ENCODE measurements at places on chromosomes 1 and 21.

DNA sequence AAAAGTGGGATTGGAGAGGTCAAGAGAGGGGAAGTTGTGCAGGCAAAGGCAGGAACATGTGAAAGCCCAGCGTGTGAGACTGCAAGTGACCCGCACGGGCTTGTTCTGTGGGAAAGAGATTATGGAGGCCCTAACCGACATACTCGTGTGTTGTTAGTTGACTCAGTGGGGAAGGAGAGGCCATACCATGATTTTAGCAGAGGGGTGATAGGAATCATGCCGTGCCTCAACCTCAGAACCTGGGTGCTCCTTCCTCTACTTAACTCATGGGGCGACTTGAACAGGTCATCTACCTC is 19.3 kb downstream of the PGLYRP3 start:
- no peak for DNase-seq

DNA sequence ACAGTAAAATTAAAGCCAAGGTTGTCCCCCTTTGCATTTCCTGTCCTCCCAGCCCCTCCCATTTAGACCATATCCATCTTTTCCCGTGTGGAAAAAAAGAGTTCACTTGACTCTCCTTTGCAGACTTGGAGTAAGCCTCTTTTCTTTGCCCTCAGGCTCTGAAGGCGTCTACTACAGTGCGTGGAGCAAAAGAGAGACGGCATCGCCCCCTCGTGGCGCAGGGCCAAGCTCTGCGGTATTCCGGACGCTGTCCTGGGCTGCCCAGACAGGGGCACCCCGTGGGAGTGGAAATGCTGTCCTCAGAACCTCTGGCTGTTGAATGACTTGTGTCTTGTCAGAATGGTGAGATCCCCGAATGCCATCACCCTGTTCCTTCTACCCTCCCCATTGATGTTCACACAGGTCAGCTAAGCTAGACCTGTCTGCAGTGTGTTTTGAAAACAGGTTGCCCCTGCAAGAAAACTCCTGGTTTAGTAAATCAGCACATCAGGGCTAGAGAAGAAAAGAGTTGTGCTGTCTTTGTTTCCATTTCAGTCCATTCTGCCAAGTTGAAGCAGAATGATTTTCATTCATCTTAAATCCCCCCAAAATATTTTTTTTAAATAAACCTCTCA is 12.3 kb upstream of the GJA8 start:
- DNase-seq: peak; percentile 54

DNA sequence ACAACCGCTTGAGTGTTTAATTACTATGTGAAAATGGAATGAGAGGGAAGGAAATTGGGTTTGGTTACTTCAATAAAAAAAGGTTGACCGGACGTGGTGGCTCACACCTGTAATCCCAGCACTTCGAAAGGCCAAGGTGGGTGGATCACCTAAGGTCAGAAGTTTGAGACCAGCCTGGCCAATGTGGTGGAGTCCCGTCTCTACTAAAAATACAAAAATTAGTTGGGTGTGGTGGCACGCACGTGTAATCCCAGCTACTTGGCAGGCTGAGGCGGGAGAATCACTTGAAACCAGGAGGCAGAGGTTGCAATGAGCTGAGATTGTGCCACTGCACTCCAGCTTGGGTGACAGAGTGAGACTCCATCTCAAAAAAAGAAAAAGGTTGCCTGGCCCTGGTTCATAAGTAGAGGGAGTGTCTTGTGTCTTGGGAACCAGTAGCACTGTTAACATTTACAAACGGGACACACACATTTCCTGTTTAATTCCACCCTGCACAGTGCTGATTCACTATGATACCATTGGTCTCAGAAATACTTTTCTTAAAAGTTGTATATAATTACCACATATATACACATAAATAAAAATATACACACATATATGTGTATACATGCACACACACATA is 27.6 kb upstream of the CLDN14 start:
- no peak for DNase-seq

DNA sequence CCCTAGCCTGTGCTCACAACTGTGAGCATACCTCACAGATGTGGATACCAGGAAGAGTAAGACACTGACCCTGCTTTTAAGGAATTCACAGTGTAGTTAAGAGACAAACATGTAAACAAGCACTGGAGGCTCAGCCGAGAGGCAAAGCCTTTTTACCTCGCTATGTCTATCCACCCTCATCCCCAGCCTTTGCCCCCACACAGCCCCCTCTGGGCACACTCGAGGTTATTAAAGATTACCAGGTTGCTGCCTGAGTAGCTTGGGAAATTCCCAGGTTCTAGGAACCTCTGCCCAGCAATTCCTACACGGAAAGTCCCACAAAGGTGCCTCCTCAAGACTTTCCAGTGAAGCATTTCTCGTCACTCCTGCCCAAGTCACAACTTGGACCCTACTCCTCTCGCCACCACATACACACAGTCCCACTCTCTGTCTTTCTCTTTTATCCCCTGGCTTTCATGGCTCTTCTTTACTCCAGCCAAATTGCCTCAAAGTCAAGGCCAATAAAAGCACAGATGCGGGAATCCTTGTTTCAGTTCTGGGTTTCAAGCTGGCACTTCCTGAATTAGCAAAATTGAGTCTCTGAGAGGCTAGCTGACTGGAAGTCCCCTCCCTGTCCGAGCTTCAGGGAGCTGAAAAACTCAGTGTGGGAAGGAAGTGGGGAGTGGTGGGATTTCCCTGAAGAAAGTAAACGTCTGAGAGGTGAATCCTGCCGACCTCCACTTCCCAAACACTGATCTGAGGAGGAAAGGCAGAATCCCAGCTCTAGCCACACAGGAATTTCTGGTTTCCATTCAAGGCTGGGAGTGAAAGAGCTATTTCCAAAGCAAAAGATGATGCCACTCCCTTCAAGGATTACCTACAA is 7.6 kb downstream of the DENND2D start:
- DNase-seq: no peak

DNA sequence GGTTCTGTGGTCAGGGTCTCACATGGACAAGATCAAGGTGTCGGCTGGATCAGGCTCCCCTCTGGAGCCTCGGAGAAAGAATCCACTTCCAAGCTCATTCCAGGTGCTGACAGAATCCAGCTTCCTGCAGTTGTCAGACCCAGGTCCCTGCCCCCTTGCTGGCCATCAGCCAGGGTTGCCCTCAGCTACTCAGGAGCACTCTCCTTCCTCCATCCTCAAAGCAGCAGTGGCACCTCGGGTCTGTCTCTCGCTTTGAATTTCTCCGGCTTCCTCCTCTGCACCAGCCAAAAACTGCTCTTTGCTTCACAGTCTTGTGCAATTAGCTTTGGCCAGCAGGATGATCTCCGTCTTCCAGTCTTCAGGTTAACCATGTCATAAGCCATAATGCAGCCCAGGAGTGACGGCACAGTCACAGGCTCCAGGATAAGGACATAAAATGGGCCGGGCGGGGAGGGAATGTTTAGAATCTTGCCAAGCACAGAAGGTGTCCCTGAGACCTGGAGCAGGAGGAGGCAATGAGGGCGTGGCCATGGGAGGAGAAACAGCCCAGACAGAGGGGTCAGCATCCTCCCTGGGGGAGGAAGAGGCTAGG is 79.4 kb upstream of the SLC25A33 start:
- DNase-seq: no peak

GRCh38 chr1:3674100-3675094 is 22.1 kb downstream of the TP73 start:
- no peak for DNase-seq

DNA sequence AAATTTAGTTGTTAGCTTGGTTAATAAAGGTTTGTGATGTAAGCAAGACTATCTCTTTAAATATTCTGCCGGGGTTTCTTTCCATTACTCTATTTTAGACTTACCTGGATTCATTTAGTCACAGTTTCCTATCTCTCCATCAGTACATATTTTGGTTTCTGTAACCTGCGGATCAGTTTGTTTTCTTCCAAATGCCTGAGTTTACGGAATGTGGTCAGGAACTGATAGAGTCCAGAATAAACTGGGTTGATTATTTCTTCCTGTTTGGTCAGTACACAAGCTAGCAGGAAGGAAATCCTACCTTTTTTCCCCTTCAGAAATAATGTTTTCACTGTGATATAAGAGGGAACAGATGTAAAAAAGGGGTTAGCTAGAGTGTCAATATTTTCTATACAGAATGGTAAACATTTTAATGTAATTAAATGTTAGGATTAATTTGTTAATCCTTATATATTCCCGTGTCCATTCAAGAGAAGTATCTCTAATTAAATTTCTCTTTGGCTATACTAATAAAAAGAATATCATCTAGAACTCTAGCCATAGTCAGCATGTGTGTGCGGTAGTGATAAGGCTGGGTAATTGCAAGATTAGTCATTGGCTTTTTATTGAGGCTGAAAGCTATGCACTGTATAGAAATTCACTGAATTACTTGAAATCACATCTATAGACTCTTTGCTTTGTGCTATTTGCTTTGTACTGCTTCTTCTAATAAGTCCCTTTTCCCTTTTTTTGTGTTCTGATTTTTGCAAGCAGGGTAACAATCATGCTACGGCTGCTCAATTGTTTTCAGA is 144.7 kb upstream of the ADGRL4 start:
- no peak for DNase-seq

DNA sequence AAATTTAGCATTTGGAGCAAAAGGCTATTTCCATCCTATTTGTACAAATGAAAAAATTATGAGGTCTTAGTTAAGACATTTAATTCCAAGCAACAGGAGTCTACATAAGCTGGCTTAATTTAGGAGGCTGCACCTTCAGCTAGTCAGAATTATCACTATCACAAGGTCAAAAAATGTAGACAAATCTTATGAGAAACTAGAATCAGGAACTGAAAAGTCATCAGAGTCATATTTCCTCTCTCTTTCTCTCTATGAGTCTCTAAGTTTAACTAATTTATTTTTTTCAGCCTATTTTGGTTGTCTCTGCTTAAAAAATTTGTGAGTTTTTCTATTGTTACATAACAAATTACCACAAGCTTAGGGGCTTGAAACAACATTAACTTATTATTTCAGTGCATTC is 807.1 kb upstream of the PRMT6 start:
- DNase-seq: no peak

- no peak for DNase-seq
Observed at GRCh38 chr1:67227196-67227595, 60.9 kb downstream of the IL23R start.

DNA sequence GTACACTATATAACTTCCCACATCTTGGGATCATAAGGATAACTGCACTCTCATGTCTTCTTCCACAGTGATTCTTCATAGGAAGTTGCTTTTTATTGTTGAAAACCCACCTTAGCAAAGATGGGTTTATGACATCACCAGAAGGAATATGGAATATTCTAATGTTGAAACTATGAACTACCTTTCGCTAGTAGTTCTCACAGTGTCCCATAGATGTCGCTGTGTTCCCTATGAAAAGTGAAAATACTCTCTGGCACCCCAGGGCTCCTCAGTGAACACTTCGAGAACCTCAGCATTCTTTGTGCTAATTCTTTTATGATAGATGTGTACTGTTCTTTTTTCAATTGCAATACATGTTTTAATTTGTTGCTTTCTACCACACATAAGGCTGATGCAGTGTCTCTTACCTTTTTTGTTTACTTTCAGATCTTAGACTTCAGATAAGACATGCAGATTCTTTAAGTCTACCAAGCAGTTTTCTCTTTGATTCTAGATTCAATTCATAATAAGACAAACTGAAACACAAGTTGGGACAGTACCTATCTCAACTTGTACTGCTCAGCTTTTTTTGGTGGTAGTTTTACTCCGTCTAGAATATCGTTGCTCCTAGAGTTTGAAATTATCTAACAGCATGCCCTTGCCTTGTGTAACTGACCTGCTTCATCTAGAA is 90.8 kb downstream of the GTF2B start:
- DNase-seq: no peak

GRCh38 chr1:225467193-225468020 is 39.6 kb upstream of the LBR start:
- no peak for DNase-seq

GRCh38 chr1:114316204-114316603 is 162.5 kb upstream of the SYT6 start:
- DNase-seq: no peak

GRCh38 chr1:229076195-229076594 is 194.7 kb upstream of the RAB4A start:
- no peak for DNase-seq

- DNase-seq: no peak
Observed at GRCh38 chr1:170935231-170935630, at the start of gene MROH9. Gene MROH9 (plus strand): TSS chr1:170935534. CDS start chr1:170945557, 10,023 bp downstream.

GRCh38 chr1:60904099-60904851 is 178.1 kb upstream of the NFIA start:
- no peak for DNase-seq

GRCh38 chr1:178121883-178122282 is 28.0 kb downstream of the RASAL2 start:
- no peak for DNase-seq

- DNase-seq: peak; percentile 67
Observed at GRCh38 chr1:159935719-159936272, 9.6 kb downstream of the IGSF9 start.

DNA sequence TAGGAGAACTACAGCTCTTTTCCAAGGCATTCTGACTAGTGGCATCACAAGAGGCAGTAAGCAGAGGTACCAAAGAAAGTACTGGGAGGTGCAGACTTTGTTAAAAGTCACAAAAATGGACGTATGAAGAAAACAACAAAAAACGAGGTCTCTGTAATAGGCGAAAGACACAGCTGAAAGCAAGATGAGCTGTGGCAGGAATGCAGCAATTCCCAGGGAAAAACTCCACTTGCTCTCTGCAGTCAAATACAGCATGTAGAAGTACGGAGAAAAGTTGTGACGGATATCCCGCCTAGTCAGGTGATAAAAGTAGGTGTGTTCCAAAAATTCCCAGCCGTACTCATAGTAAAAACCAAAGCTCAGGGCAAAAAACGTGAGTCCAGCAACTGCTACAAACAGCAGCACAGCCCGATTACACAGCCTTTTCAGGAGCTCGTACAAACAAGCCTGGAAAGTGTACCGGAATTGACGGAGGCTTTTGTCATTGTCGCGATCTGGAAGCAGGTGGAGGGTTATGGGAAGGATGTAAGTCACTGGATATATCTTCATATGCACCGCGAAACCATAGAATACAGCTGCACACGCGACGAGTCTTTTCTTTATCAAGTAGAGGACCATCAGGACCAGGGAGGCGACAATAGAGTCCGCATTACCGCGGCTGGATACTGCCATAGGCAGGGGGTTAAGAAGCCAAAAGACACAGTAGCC is 979 bp downstream of the PIGM start:
- peak; percentile 31 for DNase-seq

GRCh38 chr1:162213281-162213912 is 143.9 kb downstream of the NOS1AP start:
- peak; percentile 86 for DNase-seq

GRCh38 chr1:206693029-206693428 is 8.3 kb downstream of the MAPKAPK2 start:
- DNase-seq: no peak

DNA sequence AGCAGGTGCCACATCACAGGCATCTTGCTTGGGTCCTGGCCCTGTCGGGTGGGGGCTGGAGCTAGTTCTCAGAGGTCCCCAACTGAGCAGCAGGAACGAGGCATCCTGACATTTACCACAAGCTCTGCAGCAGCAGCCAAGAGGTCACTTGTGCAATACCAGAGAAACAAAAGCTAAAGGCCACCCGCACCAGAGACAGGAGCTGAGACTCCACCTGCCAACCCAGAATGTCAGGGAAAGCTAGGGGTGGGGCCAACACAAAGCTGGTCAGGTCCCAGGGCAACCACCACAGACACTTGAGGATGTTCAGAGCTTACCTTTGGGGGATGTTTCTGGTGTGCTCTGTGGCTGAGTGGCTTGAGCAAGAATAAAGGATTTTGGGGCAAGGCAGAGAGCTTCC is 13.6 kb upstream of the SYT6 start:
- no peak for DNase-seq

- no peak for DNase-seq
Observed at GRCh38 chr1:3711381-3711779, 40.9 kb upstream of the CCDC27 start.

Data from T47D (cell line).